Activated effector memory CD4-positive, alpha-beta T cell treated with anti-CD3 and anti-CD28 coated beads, Interleukin-2, amount 50 U/mL, for 16 hours (primary cell): ENCODE measurements at places on chromosomes 7 and 10.

GRCh38 chr10:76523246-76523645 is 1091.8 kb downstream of the LRMDA start:
- DNase-seq: no peak

DNA sequence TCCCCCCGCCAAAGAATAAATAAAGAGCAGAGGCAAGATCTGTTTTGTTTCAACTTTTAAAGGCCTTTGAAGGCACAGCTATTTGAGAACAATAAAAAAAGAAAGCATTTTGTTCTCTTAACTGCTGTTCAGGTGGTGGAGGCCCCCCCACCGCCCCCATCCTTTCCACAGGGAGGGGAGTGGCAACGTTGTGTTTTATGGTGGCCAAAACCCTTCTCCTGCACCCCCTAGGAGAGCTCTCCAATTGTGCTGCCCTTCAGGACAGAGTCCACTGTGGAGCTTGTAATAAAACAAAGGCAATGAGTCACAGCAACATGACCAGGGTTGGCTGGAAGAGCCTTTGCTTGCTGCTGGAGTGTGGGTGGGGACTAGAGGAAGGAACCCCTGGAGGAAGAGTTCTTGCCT is 987.9 kb downstream of the KCNMA1 start:
- no peak for DNase-seq

DNA sequence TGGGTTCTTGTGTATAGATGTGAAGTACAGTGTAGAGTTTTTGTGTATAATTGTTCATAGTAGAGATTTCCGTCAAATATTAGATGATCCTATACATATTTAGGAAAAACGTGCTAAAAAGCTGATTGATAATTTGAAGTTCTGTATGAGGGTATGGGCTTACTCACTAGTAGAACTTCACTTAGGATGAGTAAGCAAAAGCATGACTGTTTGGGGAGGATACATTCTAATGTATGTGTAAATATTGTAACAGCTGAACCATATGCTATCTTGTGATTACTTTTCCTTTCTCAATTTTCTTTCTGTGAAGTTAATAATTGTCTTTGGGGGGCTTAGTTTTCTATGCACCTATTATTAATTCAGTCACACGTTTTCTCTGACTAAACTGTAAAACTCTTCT is 53.2 kb upstream of the PDK4 start:
- DNase-seq: no peak

DNA sequence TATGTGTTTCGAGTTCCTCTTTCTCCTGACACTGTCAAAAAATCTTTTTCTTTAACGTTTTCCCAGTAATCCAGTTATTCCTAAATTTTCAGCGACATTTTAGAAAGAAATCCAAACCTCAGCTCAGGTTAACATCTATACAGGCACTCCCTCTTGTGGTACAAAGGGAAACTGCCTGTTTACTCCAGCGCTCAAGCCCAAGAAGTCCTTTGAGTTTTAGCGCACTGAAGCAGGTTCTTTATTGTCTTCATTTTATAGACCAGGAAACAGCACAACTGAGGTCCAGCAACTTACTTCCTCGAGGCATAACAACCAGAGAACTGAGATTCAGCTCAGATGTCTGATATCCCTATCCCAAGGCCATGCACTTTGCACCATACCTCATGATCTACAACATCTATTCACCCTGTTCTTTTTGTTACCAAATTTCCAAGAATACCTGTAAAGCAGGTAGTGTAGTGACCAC is 287.2 kb upstream of the MKLN1 start:
- peak; percentile 75 for DNase-seq

DNA sequence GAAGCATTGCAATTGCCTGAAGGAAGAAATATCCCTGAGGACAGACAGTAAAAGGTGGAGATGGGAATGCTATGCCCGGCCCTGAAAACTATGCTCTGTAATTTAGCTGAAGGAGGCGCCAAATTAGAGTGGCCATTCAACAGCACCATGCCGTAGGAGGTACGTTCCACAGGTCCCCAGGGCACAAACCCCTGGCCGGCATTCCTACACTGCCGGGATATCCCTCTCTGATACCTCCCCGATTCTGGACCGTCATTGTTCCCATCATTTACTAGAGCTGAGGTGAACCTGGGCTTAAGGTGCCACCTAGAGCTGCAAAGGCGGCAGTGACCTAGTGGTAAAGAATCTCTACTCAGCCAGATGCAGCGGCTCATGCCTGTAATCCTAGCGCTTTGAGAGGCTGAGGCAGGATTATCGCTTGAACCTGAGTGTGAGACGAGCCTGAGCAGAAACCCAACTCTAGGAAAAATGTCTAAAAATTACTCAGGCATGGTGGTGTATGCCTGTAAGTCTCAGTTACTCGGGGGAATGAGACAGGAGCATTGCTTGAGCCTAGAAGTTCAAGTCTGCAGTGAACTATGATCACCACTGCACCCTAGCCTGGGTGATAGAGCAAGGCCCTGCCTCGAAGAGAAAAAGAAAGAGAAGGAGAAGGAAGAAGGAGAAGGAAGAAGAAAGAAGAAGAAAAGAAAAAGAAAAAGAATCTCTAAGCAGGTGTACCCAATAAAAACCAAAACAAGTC is 53.0 kb upstream of the TNKS2 start:
- DNase-seq: no peak

DNA sequence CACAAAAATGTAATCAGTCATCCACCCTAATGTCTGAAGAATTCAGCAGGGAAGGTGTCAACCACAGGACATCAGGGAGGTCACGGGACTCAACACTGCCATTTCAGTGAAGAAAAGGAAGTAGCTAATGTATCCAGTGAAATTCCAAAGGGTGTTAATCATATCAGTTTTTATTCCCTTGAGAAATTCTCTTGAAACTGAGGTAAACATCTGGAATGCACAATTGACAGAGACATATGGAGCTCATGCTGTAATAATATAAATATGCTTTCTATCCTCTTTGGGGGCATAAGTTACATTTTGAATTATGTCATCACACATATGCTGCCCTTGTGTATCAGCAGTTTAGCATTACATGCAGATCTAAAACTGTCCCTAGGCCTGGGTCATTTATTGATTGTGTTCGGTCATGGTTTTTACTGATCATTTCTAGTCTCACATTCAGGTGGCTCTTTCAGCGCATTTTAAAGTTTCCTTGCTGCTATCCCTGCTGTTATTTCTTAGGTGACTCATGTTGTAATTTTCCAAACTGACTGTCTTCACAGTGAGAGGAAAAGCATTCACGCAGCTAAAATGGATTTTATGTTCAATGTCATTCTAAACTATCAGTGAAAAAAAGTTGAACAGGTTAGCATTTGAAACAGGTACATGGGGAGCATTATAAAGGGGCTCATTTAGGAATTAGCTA is 273.9 kb downstream of the TSPAN12 start:
- DNase-seq: no peak

- no peak for DNase-seq
Observed at GRCh38 chr7:158328376-158329013, 259.1 kb downstream of the PTPRN2 start.

DNA sequence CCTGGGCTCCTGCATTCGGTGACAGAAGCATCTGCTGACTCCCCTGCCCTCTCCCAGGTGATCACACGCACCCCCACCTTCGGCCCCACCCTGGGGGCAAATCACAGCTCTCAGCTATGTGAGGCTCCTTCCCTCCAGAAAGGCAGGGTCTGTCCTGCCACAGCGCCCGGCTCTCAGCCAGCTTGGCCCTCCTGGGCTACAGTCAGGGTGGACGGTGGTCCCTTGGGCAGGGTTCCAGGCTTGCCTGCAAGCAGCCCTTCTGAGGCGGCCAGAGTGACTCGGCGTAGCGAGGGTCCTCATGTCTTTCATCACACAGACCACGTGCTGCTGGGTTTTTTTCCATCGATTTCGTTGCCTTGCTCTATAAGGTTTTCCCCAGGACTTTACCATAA is 53.6 kb upstream of the EBF3 start:
- no peak for DNase-seq

GRCh38 chr10:33441561-33441960 is 107.1 kb upstream of the NRP1 start:
- DNase-seq: no peak

DNA sequence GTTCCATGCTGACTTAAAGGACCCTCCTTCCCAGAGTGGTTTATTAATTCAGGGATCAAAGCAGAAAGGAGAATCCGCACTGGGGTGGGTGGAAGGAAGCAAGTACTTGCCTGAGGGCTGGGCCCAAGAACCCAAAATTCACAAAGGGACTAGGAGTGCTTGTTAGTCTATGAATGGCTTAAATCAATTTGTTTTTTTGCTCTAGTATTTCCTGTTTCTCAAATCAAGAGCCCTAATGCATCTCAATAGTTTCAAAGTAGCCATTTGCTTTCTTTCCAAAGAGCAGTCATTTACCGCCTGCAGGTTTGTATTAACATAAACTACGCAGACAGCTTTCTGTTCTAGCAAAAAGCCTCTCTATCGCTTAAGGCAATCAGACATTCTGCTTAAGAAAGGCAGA is 44.2 kb upstream of the SLC35G1 start:
- DNase-seq: no peak

GRCh38 chr7:134587750-134588149 is 38.8 kb downstream of the AKR1B15 start:
- no peak for DNase-seq

DNA sequence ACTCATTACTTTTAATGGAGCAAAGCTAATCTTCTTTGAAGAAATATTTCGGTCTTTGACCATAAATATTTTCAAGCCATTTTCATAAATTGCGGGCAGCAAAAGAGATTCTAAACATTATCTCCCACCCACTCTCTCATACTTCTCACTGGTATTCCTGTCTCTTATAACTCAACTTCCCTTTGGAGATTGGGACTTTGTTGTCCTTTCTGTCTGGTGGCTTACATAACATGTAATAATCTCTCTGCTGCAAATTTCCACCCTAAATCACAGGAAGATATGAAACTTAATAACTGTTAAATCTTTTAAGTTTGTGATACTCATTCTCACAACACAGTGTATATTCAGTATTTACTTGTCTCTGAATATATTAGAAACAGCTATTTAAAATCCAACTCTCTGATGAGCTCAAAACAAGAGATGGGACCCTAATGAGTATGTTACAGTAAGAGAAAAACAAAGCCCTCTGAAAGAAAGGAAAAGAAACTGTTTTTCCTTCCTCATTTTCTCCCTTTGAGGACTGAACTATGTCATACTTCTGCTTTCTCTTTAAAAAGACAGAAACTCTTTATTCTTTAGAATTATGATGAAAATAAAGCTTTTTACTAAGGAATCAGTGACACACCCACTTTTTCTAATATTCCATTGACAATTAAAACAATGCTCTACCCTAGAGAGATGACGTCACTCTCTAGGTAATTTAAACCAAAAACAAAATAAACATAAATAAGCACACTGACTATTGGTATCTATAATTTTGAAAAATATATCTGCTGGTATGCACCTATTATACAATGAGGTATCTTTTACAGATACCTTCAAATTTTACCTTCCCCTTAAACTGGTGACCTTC is 14.7 kb downstream of the CALCR start:
- no peak for DNase-seq

GRCh38 chr10:97573672-97574071 is 1.1 kb downstream of the ANKRD2 start:
- no peak for DNase-seq

DNA sequence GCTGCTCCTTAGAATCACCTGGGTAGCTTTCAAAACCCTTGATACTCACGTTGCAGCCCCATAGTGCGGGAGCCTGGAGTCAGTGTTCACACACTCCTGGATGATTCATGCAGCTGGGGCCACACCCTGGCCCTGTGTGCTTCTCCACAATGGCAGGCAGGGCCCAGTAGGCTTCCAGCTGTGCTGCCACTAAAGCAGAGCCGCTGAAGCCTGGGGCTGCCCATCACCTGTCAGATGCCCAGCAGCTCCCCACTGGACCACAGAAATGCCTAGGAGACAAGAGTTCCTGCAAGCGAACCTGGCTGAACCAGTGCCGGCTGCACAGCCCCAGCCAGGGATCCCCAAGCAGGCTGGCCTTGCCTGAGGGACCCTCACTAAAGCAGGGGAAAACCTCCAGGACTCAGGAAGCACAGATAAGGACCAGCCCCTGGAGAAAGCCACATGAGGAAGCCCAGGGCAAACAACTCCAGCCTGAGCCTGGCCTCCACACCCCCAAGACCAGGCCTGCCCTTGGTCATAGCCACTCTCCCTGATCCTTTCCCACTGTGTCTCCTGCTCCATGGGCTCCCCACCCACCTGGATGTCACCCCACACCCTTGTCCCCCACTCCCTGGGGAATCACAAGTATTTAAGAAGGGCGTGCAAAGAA is 111.9 kb downstream of the GRID1 start:
- peak; percentile 30 for DNase-seq

GRCh38 chr10:10165415-10165814 is 852.3 kb upstream of the CELF2 start:
- no peak for DNase-seq

- DNase-seq: no peak
Observed at GRCh38 chr10:30850776-30851175, 180.9 kb downstream of the ZNF438 start.

DNA sequence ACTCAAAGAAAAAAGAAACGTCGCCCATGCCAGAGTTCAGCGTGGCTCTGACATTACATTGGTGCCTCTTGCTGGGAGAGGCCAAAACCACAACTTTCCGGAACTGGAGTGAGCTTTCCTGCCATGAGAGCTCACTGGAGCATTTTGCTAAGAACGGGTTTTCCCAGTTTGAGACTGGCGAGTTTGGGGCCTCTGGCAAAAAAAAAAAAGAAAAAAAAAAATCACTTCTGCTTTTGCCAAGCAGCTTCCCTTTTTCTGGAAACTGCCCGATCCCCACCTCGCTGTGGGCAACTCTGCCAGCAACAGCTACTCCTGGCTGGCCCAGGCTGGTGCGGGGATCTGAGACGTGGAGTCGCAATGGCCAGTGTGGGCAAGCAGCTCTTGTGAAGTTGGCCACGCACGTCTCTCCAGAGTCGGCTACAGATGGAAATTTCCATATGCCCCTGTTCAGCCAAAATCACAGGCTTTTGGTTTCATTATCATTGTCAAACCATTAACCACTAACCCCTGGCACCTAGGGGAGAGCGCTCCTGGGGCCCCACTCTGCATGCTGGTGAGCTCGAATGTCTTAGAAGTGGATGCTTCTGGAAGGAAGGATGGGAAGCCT is 25.7 kb downstream of the PRKAG2 start:
- DNase-seq: no peak

- no peak for DNase-seq
Observed at GRCh38 chr10:17756557-17757217, 4.7 kb downstream of the TMEM236 start.

GRCh38 chr10:79385392-79385795 is 38.1 kb downstream of the PPIF start:
- DNase-seq: no peak

DNA sequence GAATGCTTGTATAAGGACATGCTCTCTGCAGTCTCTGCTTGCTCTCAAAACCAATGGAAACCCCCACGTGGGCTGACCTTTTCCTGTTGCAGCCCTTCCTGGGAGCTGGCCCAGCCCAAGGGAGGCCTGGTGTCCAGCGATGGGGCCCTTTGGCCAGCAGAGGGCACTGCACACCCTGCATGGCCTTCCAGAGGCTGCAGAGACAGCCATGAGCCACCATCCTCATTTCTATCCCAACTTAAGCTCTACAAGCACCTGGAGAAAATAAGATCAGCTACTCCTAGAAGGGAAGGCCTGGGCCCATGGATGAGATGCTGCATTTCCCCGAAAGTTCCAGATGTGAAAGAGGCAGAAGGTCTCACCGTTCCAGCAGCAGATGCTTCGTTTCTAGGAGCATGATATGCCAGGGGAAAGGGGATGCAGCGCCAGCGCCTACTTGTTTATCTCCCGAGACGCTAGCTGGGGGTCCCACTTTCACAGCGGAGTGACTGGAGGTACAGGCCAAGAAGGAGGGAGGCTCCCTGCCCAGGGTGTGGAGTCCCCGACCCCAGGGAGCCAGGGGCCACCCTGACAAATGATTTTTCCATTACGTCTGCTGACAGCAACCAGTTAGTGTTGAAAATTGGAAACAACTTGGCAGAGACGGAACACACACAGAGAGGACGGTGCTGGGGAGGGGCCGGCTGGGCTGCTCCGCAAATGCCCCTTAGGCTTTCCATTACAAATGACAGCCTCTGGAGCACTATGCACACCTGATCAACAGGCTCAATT is 106.4 kb downstream of the ZRANB1 start:
- DNase-seq: peak; percentile 80
